ENCODE measurements at places on chromosomes 6 and 20.

DNA sequence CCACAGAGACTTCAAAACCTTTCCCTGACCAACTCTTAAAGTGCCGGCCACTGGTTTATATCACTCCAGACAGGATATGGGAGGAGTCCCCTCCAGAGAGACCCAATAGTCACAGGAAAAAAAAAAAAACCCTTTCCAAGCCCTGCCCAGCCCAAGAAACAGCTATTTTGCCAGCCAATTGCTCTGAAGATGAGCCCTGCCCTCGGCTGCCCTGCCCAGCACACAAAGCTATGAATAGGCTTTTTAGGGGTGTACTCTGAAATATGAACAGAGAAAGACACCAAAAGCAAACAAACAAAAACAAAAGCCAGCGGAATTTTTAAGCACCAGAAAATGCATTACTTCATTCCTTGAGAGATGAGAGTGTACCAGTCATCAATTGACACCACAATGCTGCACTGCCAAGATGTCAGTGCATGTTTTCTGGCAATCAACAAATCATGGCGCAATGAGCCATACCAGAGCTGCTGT lies 275.1 kb downstream of the C6orf118 start:
- H3K4me1 ChIP-seq = no peaks in the 10 kb centered on the region
- H3K27me3 ChIP-seq = no peaks in the 10 kb centered on the region
- no peak for DNase-seq
- no peak overlapping the region for H3K27ac ChIP-seq

GRCh38 chr6:52330470-52330869 lies 31.5 kb upstream of the PAQR8 start:
- H3K27me3 ChIP-seq = no peaks in the 10 kb centered on the region
- no peak for DNase-seq
- peaks cover 18% of the 10 kb centered on the region for H3K4me1 ChIP-seq
- H3K4me3 ChIP-seq = no peak overlapping the region
- H3K27ac ChIP-seq = no peak overlapping the region

DNA sequence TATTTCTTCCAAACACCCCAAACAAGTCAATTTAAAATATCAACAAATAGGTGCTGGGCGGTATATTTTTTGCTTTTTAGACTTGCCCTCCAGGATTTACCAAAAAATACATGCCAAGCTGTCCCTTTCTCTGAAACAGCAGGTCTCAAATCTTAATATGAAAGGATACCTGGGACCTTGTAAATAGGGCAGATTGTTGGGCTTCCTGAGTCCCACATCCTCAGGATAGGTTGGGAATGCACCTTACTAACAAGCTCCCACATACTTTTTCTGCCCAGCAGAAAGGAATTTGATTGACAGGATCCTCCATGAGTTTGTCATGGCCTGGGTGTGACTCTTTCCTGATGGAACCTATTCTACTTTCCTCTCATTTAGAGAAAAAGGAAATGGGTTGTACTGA lies 4.9 kb upstream of the SLC24A3 start:
- H3K27me3 ChIP-seq = peaks cover 17% of the 10 kb centered on the region
- no peak overlapping the region for H3K4me3 ChIP-seq
- DNase-seq = peak; percentile 68
- no peaks in the 10 kb centered on the region for H3K36me3 ChIP-seq
- H3K4me1 ChIP-seq = peaks cover 37% of the 10 kb centered on the region
- peak overlapping the region; percentile 56 for H3K27ac ChIP-seq

GRCh38 chr6:84762220-84763002 lies 2.0 kb downstream of the TBX18 start:
- peaks cover 19% of the 10 kb centered on the region for H3K4me1 ChIP-seq
- no peak overlapping the region for H3K27ac ChIP-seq
- DNase-seq = peak; percentile 67
- H3K27me3 ChIP-seq = peaks cover 89% of the 10 kb centered on the region
- no peaks in the 10 kb centered on the region for H3K36me3 ChIP-seq

- peak; percentile 56 for DNase-seq
- no peaks in the 10 kb centered on the region for H3K36me3 ChIP-seq
- H3K4me1 ChIP-seq = no peaks in the 10 kb centered on the region
- H3K27me3 ChIP-seq = no peaks in the 10 kb centered on the region
These were observed 31.8 kb upstream of the ELMO2 start for GRCh38 chr20:46438156-46438750.

DNA sequence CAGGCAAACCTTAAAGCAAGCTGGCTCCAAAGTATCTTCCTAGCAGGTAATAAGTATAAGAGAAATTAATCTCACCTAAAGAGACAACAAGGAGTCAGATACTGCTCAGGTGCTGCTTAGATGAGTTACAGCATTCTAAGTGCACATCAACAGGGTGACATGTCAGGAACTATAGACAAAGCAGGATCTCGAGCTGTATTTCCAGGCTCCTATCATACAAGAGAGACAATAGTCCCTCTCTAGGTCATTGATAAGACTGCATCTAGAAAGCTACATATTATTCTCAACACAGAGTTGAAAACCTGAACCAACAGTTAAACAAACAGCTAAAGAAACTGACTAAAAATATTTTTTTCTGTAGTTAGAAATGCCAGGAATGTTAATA lies 3.9 kb downstream of the PTPRK start:
- no peaks in the 10 kb centered on the region for H3K36me3 ChIP-seq
- no peak overlapping the region for H3K4me3 ChIP-seq
- H3K27me3 ChIP-seq = peaks cover 7% of the 10 kb centered on the region
- H3K27ac ChIP-seq = no peak overlapping the region
- DNase-seq = peak; percentile 45

DNA sequence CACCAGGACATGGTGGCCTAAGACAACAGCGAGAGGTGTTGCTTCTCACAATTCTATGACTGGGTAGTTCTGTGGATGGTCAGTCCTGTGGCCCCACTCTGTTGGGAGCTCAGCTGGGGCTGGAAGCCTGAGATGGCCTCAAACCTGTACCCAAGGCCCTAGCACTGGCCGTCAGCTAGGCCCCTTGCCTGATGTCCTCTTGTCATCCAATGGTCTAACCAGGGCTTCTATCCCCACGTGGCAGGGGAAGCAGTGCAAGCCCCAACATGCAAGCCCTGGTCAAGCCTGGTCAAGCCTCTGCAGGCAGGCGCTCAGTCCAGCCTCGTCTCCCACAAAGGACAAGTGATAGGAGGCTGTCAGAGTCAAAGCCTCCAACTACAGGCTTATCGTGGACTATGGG lies 196.5 kb upstream of the CST7 start:
- H3K27me3 ChIP-seq = no peaks in the 10 kb centered on the region
- H3K36me3 ChIP-seq = no peaks in the 10 kb centered on the region
- no peak overlapping the region for H3K27ac ChIP-seq

- H3K36me3 ChIP-seq = peaks cover 19% of the 10 kb centered on the region
- peaks cover 26% of the 10 kb centered on the region for H3K4me1 ChIP-seq
- no peak overlapping the region for H3K27ac ChIP-seq
These were observed 3.9 kb downstream of the CCN2 start for GRCh38 chr6:131946992-131947955.

GRCh38 chr20:56764671-56765070 lies 135.6 kb downstream of the TFAP2C start:
- H3K36me3 ChIP-seq = no peaks in the 10 kb centered on the region
- no peaks in the 10 kb centered on the region for H3K4me1 ChIP-seq
- no peak overlapping the region for H3K27ac ChIP-seq
- H3K27me3 ChIP-seq = no peaks in the 10 kb centered on the region
- no peak for DNase-seq
- H3K4me3 ChIP-seq = no peak overlapping the region

- no peak for DNase-seq
- H3K4me1 ChIP-seq = no peaks in the 10 kb centered on the region
- H3K27me3 ChIP-seq = no peaks in the 10 kb centered on the region
- no peaks in the 10 kb centered on the region for H3K36me3 ChIP-seq
- H3K27ac ChIP-seq = no peak overlapping the region
These were observed 18.4 kb upstream of the SNX9 start for GRCh38 chr6:157804448-157805327.

GRCh38 chr20:1942486-1943274 lies 47.5 kb downstream of the SIRPA start:
- H3K27ac ChIP-seq = no peak overlapping the region
- H3K4me1 ChIP-seq = peaks cover 10% of the 10 kb centered on the region
- no peak overlapping the region for H3K4me3 ChIP-seq
- no peak for DNase-seq

DNA sequence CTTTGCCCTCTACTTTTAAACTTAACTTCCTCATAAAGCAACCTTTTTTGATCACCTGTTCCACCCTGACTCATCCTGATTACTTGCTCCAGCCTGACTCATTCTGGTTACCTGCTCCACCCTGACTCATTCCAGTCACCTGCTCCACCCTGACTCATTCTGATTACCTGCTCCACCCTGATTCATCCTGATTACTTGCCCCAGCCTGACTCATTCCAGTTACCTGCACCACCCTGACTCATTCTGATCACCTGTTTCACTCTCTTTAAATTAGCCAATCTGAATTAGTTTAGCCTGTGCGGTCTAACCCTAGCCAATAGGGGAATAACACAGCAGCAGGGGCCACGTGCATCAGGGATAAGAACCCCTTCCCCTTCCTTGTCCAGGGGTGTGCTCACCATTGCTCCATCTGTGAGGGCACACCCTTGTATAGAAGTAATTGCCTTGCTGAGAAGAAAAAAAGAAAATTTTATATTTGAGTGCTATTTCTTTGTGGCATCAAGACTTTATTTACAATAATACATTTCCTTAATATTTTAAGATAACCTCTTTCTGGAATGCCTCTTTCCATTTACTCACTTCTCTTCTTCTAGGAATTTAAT lies 17.9 kb downstream of the HLA-G start:
- H3K27me3 ChIP-seq = peaks cover 23% of the 10 kb centered on the region
- DNase-seq = no peak
- H3K36me3 ChIP-seq = no peaks in the 10 kb centered on the region
- H3K4me1 ChIP-seq = no peaks in the 10 kb centered on the region
- H3K27ac ChIP-seq = no peak overlapping the region

DNA sequence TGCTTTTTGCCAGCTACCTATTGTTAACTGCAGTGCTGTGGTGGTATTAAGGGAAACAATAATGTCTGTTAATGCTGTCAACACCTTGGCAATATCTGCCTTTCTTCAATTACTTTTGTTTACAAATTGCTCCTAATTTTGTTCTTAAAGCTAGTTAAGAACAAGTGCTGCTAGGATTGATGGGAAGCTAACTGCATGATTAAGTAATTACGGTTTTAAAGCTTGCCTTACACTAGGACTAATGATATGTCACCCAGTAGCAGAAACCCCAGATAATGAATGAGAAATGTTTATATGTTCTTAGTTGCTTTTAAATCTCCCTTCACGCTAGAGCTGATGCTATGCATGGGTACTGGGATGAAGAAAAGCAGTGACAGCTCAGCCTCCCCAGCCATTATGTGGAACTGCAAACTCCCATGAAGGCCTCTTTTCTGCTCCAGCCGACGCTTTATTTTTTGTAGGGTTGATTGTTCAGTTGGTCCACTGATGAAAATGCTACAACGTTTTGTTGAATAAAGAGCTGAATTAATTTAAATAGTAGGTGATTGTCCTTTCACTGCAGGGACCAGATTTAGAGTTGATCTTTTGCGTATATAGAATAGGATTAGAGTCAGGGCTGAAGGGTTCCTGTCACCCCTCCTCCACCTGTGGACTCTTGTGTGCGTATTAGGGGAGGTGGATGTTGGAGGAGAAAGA lies 610.5 kb downstream of the TFAP2B start:
- H3K27ac ChIP-seq = no peak overlapping the region
- no peak for DNase-seq
- H3K27me3 ChIP-seq = no peaks in the 10 kb centered on the region
- peaks cover 10% of the 10 kb centered on the region for H3K4me1 ChIP-seq
- H3K36me3 ChIP-seq = no peaks in the 10 kb centered on the region

- peaks cover 13% of the 10 kb centered on the region for H3K4me1 ChIP-seq
- peaks cover 59% of the 10 kb centered on the region for H3K36me3 ChIP-seq
- H3K4me3 ChIP-seq = no peak overlapping the region
- H3K27me3 ChIP-seq = no peaks in the 10 kb centered on the region
- no peak for DNase-seq
- H3K27ac ChIP-seq = peak overlapping the region; percentile 75
These were observed 44.1 kb upstream of the ID1 start for GRCh38 chr20:31560746-31561598.

DNA sequence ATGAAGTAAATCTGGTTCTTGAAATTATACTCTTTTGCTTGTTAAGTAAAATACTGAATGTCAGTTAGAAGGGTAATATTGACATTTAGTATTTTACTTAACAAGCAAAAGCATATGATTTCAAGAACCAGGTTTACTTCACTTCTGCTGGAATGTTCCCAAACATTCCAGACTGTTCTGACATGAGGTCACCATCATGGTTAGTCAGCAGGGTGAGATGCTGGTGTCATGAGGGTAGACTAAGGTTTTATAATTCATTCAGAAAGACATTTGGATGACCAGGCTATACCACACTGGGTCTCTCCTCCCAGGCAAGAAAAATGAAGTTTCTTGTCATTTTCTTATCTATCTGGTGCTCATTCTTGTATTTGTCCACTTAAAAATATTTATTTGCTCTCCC lies 414.4 kb upstream of the MMS22L start:
- no peak overlapping the region for H3K4me3 ChIP-seq
- DNase-seq = no peak
- H3K27me3 ChIP-seq = no peaks in the 10 kb centered on the region
- H3K36me3 ChIP-seq = no peaks in the 10 kb centered on the region
- no peak overlapping the region for H3K27ac ChIP-seq

- H3K27me3 ChIP-seq = no peaks in the 10 kb centered on the region
- H3K36me3 ChIP-seq = no peaks in the 10 kb centered on the region
- H3K27ac ChIP-seq = no peak overlapping the region
- H3K4me1 ChIP-seq = no peaks in the 10 kb centered on the region
- peak; percentile 78 for DNase-seq
These were observed 443.5 kb downstream of the PREX1 start for GRCh38 chr20:48384147-48384818.

DNA sequence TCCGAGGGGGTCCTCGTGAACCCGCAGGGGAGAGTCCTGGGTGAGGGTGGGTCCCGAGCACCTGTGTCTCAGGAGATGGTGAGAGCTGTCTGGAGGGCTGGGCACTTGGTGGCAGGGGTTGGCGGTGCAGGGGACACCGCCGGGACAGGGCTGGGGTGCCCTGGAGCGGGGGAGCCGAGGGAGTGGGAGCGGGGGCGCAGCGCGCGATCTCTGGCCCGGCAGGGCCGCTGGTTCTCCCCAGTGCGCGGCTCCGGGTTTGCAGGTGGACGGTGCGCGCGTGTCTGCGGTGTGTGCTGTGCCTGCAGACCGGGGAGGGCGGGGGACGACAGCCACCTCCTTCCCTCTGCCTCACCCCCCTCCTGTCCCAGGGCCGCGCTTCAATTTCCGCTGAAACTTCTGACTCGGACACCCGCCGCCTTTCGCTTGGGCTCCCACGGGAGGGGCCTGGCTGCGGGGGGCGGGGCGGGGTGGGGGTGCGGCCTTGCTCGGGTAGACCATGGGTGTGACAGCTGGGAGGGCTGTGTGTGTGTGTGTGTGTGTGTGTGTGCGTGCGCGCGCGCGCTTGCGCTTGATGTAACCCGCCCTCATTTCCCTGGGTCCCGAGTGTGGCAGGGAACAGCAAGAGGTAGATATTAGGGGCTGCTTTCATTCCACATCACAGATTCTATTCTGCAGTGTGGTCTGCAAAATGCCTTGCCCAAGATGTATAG lies 1.2 kb downstream of the TRIB3 start:
- H3K4me3 ChIP-seq = peak overlapping the region; percentile 84
- 0 out of 2 replicates have a peak, but pooled peaks cover 4% of the 10 kb centered on the region for H3K4me1 ChIP-seq
- DNase-seq = peak; percentile 56
- no peak overlapping the region for H3K27ac ChIP-seq
